ENCODE measurements at places on chromosomes 3 and 15.

- no peak for DNase-seq
These were observed 779.1 kb upstream of the SEMA6D start for GRCh38 chr15:46938169-46938568.

GRCh38 chr15:77819048-77819850, 186.5 kb upstream of the LINGO1 start:
- no peak for DNase-seq

DNA sequence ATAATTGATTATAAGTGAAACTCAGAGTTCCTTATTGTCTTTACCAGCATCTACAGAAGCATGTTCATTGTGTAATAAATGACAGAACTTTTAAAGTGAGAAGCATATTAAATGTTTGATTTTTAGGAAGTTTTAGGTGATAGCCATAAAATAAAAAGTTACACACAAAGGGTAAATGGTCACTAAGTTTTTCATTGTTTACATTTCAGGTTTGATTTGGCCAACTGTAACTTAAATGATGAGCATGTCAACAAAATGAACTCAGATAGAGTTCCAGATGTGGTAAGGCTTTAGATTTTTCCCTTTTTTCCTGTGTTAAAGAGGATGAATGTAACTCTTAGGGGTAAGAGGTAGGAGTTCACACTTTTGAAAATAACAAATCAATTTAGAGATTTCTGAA, 25.9 kb downstream of the NMD3 start:
- no peak for DNase-seq

GRCh38 chr15:97978401-97979139, 18.1 kb downstream of the ARRDC4 start:
- no peak for DNase-seq

DNA sequence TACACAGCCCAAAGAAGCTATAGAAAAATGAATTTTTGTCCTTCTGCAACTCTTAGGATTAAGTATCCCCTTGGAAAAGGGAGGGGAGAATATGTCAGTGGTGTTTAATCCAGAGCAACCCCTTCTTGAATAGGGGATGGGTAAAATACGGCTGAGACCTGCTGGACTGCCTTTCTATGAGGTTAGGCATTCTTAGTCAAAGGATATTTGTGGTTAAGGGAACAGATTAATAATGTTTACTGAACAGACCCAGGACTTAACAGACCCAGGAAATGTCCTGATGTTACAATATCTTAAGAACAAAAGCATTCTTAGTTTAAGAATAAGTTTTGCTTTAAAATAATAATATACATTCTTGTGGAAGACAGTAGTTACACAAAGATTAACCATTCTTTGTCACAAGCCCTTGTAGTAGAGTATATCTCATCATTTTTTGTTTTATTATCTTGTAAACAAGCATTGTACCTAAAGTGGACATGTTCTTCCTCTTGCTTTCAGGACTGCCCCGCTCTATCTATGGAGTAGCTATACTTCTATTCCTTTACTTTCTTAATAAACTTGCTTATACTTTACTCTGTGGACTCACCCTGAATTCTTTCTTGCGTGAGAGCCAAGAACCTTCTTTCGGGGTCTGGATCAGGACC, 43.8 kb upstream of the B3GALNT1 start:
- DNase-seq, result no peak

- no peak for DNase-seq
These were observed 52.2 kb downstream of the GPR160 start for GRCh38 chr3:170089862-170090600.

- no peak for DNase-seq
These were observed 370.5 kb upstream of the WNT5A start for GRCh38 chr3:55857633-55858032.

- DNase-seq, result no peak
These were observed 425.0 kb upstream of the GRM7 start for GRCh38 chr3:6435951-6436350.

- no peak for DNase-seq
These were observed 75.5 kb upstream of the TRA2B start for GRCh38 chr3:186013312-186013711.

DNA sequence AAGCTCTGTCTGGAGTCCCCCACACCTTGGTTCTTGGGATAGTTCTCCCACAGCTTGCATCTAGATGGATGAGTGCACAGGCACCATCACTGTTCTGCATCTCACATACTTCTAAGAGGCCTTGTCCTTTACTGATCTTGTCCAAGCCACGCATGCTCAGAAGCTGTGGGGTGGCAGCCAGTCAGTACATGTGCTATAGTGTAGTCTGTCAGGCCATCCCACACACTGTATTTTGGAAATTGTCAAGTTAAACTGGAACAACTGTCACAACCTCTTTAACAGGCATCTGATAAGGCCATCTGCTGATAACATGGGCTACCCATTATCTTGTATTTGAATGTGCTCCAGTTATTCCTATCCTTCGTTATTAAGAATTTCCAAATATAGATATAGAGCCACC, 296.5 kb upstream of the AZI2 start:
- DNase-seq, result no peak

- peak; percentile 55 for DNase-seq
These were observed 959 bp downstream of the SFMBT1 start for GRCh38 chr3:53044711-53045517.

DNA sequence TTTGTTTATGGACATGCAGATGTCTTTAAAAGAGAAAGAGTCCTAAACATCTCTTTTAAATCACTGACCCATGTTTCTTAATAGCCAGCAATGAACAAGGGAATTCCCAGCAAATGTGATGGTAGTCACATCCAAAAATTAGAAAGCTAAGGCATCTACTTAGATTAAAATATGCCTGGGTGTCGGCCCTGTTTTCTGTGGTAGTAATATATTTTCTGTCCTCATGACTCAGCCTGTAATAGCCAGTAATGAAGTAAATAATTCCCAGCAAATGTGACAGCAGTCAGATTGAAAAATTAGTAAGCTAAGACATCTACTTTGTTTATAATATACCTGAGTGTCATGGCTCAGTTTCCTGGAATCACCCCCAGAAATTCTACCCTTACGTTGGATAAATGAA, 60.6 kb upstream of the MYRIP start:
- DNase-seq, result no peak

DNA sequence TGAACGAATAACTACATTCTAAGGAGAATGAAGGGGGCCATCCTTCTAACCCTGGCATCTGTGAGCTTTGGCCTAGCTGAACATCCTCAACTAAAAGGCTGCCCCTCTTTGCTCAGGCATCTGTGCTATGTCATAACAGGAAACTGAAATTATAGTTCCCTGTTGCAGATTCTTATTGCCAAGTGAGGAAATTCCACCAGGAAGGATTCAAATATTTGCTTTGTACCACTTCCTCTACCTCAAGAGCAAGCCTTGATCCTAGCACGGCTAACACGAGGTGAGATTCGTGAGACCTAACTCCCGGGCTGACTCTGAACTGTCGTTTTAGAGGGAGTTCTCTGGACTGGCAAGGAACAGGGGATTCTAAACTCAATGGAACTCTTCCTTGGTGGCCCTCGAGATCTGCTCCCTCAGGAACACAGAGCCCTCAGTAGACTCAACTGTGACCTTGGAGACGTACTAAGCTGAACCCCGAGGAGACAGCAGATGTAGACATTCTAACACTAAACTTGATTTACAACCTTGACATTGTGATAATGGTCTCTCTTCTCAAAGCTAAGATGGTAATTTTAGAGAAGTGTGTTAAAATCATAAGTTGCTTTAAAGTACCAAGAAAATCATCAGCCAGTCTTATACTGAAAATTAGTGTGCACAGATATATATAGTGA, 4.2 kb downstream of the SPG21 start:
- DNase-seq, result no peak

DNA sequence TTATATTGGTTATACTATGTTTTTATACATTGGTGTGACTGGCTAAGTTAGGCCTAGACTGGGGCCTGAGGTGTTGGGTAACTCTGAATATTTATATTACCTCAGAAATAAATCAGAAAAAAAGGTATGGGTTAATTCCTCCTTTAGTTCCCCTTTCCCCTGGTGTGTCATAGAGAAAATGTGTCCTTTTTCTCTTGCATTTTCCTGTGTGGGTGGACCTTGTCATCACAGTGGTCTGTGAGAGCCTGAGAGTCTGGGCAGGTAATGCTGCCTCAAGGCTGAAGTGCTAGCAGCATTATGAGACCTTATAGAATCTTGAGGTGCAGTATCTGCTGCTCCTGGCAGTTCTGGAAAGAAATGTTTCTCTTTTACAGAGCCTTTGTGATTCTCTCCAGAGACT, 69.7 kb downstream of the PCOLCE2 start:
- DNase-seq, result no peak

- no peak for DNase-seq
These were observed 103.5 kb downstream of the TBC1D2B start for GRCh38 chr15:77974098-77974414.

GRCh38 chr15:99485992-99486370, 79.8 kb upstream of the MEF2A start:
- DNase-seq, result no peak

GRCh38 chr3:36763850-36764703, at the start of gene DCLK3:
TSS of gene DCLK3 (minus strand) at chr3:36764553. CDS start at chr3:36764263, 290 bp downstream.
- peak; percentile 12 for DNase-seq

- DNase-seq, result no peak
These were observed 147.7 kb downstream of the CD47 start for GRCh38 chr3:107942951-107943749.

DNA sequence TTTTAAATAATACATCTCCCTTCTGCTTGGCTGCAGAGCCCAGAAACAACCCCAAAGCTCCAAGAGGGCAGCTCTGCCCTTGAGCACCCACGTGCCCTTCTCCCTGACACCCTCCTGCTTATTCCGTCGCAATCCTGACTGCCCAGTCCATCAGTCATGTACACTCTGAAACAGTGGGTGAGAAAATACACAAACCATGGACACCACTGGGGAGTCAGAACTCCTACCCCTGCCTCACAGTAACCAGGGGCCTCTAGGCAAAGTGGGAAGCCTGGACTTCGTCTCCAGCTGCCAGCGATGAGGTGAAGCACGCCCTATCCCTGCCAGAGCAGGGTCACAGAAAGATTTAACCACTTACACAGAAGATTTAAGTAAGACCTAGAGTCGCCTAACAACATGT, 40.1 kb downstream of the HERC2 start:
- DNase-seq, result no peak

- DNase-seq, result no peak
These were observed 237.4 kb downstream of the BBX start for GRCh38 chr3:107760144-107760543.

GRCh38 chr3:42036483-42036823, 54.7 kb upstream of the TRAK1 start:
- no peak for DNase-seq

DNA sequence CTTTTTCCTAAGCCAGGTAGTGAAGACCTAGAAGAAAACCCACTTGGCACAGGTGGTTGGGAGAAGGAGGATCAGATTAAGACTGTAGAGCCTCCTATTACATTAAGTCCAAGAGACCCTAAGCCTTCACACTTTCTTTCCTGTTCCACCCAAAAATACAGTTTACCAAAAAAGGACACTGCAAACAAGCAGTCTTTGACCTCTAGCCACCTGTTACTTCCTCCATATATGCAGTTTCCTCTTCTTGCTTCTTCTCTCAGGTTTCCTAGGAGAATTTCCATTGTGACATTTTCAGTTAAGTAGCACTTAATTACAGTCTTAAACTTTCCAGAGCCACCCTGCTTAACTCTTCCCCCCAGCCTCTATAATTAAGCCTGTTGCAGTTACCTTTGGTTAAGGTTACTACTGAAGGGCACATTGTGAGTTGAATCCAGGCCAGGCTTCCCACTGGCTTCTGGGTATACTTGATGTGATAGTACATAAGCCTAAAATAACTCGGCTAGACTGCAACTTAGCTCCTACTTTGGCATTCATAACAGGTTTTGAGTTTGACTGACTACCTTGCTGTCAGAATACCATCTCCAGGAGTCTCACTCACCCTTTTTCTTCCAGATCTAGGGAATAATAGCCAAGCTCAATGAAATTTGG, 114.2 kb upstream of the UMPS start:
- no peak for DNase-seq

DNA sequence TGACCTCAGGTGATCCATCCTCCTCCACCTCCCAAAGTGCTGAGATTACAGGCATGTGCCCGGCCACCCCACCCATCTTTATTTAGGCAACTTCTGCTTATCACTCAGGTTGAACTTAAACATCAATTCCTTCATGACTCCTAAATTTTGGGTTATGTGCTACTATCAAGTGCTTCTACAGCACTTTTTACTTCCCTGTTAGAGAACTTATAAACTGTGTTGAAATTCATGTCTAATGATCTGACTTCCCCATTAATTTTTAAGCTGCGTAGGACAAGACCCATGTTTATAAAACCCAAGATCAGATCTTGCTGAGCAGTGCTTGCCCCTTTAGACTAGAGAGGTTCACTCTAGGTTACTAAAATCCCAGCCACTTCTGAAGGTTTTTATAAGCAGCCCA, 266.2 kb upstream of the TPRG1 start:
- no peak for DNase-seq

GRCh38 chr3:142118911-142119310, 30.4 kb downstream of the TFDP2 start:
- DNase-seq, result no peak

DNA sequence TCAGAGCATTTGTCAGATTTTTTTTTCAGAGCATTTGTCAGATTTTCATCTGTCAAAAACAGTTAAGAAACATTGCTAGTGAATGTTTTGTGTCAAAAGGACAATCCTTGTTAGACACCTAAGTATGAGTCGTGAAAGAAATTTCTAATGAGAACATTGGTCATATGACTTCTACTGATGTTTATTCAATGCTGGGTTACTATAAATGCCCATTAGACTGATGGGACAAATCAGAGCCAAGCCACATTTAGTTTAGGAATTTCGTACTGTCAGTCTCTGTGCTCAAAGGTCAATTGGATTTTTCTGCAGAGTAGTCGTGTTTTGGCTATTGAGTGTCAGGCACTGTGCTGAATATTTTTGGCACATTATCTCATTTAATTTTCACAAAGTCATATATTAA, 31.6 kb downstream of the TSC22D2 start:
- DNase-seq, result no peak

GRCh38 chr3:64098670-64099069, 75.4 kb upstream of the PSMD6 start:
- DNase-seq, result no peak

DNA sequence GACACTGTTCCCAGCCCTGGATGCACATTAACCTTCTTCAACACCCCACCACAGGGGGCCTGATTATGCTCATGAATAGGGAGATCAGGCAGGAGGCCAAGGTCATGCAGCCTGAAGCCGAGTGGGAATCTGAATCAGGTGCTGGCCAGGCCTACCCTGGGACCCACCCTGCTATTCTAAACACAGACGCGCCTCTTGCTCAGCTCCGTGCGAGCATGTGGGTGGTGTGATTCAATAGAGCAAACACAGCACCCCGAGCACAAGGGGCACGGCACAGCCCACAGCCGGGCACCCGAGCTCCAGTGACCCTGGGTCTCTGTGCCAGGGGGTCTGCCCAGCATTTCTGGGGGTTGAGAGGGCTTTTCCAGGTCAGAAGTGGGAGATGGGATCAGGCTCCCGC, 24.6 kb upstream of the GRIP2 start:
- DNase-seq, result no peak

- no peak for DNase-seq
These were observed 189.3 kb downstream of the SV2B start for GRCh38 chr15:91289324-91289723.

DNA sequence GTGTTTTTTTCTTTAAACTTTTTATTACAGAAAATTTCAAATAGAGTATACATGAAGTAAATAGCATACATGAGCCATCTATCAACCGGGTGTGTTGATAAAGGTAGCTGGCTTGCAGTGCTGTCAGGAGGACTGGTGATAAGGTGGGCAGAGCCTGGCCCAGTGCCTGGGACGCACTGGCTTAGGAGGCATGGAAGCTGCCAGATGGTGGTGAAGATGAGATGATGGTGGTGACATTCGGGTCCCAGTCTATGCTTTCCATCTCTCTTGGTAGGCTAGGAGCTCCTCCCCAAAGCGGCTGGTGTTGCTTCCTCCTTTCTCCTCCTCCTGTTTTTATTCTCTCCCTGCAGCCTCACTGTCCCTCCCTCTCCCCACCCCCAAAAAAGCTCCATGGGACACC, 101.7 kb downstream of the ADCY5 start:
- no peak for DNase-seq

Measured in activated T-cell treated with anti-CD3 and anti-CD28 coated beads for 48 hours (primary cell).